ENCODE measurements at places on chromosomes 12 and 14. TPM values are rescaled to one million over a fixed set of nuclear protein-coding genes. Genes with fewer than 3 reads are reported as not detected.

The KHNYN gene
- 93.4 TPM for total RNA-seq

The SLC24A4 gene
- 1.8 TPM for total RNA-seq

The SCAF11 gene
- total RNA-seq, result 98.7 TPM

The LARP4 gene
- total RNA-seq, result 43.0 TPM

The TAS2R31 gene
- 3.1 TPM for total RNA-seq

The NEMF gene
- 62.5 TPM for total RNA-seq

The KRT85 gene
- total RNA-seq, result not detected

- DNase-seq, result no peak
Measured at GRCh38 chr14:56217380-56218045, 99.3 kb downstream of the PELI2 start.

- DNase-seq, result no peak
Measured at GRCh38 chr12:51381226-51382079, 9.8 kb downstream of the GALNT6 start.

GRCh38 chr12:110373025-110373424 is 30.5 kb downstream of the ANAPC7 start:
- DNase-seq, result peak; percentile 29

DNA sequence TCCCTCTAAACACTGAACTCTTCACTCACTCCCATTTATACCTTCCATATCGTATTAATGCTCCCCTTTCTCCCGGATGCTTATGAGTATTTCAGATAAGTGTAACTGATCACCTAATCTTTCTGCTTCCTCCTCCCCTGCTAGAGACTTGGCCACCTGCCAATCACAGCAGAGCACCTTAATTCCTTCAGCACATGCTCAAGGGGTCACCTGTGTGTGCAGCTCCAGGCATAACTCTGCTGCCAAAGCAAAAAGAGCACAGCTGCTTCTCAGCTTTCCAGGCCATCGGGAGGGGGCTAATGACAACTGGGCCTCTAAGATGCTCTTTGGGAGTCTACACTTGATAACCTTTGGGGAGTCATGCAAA is 106.9 kb upstream of the DYRK2 start:
- DNase-seq, result no peak

- no peak for DNase-seq
Measured at GRCh38 chr12:132743831-132744230, 17.8 kb downstream of the ANKLE2 start.

- no peak for DNase-seq
Measured at GRCh38 chr12:27434673-27435565, 11.6 kb upstream of the SMCO2 start.

DNA sequence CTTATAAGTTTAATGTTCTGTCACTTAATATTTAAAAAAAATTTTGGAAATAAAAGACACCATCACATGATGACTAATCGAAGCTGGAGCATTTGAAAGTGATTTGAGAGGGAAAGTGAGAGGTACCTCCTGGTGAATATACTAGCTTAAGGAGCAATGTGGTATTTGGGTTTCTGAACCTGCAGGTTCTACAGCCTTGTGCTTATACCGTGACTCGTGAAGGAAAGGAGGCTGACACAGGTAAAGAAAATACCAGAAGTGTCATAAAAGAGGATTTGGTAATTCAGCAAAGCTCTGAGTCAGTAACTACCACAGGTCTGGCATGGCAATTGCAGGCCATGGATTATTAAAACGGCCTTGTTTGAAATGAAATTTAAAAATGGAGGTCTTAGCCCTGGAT is 151.0 kb downstream of the SLC38A4 start:
- DNase-seq, result no peak

GRCh38 chr14:100306998-100307765 is 938 bp upstream of the SLC25A29 start:
- no peak for DNase-seq

- no peak for DNase-seq
Measured at GRCh38 chr12:113317122-113317521, 17.8 kb downstream of the SLC8B1 start.
